A375 (cell line): ENCODE measurements at places on chromosomes 4 and X. TPM values are rescaled to one million over a fixed set of nuclear protein-coding genes. Genes with fewer than 3 reads are reported as not detected.

The SLBP gene
- 117 and 120 TPM in 2 replicates for total RNA-seq

The GLRA3 gene
- not detected in 2 replicates for total RNA-seq

The ADH6 gene
- total RNA-seq = not detected in 2 replicates

The RAB33A gene
- not detected in 2 replicates for total RNA-seq

The NUDT11 gene
- 2.7 and 3.6 TPM in 2 replicates for total RNA-seq

The SH3D19 gene
- 10.1 and 11.5 TPM in 2 replicates for total RNA-seq

The FAM236C gene
- total RNA-seq = not detected in 2 replicates

The FAM9C gene
- not detected in 2 replicates for total RNA-seq

The DDX53 gene
- not detected in 2 replicates for total RNA-seq
